Left hindlimb (tissue), 1 donor: ENCODE measurements at places on chromosomes 5 and 9.

- DNase-seq, result no peak
Observed at GRCh38 chr5:169367861-169368260, 66.9 kb upstream of the SLIT3 start.

GRCh38 chr5:124110942-124111341 lies 599.0 kb downstream of the CSNK1G3 start:
- DNase-seq, result no peak

DNA sequence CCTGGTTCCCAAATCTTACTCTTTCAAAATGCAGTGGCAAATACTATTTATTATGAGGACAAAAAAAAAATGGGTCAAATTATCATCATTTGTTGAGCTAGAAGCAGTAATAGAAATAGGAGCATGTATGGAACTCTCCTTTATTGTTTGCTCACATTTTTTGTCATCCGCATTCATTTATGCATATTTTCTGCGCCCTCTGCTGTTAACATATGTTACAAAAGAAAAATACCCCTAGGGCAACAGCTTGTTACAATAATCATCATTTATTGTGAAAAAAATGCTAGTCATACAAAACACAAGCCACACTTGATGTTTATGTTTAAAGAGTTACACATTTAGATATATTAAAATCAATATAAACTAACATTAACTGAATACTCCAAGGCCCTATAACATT lies 328.2 kb downstream of the TUSC1 start:
- DNase-seq, result no peak

GRCh38 chr5:73454379-73455036 lies 5.9 kb upstream of the FOXD1 start:
- peak; percentile 45 for DNase-seq

GRCh38 chr5:43315682-43316081 lies 2.5 kb upstream of the HMGCS1 start:
- no peak for DNase-seq

- DNase-seq, result no peak
Observed at GRCh38 chr5:60972231-60972630, 27.2 kb downstream of the NDUFAF2 start.

GRCh38 chr5:83494087-83494620 lies 22.6 kb downstream of the VCAN start:
- DNase-seq, result no peak

DNA sequence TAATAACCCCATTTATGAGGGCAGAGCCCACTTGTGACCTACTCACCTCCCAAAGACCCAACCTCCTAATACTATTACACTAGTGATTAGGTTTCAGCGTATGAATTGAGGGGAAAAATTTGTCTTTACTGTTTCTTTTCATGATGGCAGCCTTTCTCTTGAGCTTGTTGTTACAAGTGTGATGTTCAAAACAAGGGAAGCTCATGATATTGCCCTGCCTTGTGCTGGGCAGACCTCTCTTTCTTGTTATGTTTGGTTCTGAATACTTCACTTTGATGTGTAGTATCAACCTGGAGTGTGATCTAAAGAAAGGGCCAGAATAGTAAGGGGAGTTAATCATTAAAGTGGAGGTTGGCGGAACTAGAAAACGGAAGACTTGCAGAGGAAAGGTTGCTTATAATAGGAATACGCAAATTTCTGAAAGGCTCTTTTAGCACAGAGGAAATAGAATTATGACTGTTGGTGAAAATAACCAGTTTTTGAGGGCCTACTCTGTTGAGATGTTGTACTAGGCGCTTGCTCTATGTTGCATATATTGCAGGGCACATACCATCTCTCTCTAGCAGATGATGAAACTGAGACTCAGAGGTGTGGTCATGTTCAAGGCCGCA lies 68.2 kb downstream of the MELK start:
- DNase-seq, result no peak

DNA sequence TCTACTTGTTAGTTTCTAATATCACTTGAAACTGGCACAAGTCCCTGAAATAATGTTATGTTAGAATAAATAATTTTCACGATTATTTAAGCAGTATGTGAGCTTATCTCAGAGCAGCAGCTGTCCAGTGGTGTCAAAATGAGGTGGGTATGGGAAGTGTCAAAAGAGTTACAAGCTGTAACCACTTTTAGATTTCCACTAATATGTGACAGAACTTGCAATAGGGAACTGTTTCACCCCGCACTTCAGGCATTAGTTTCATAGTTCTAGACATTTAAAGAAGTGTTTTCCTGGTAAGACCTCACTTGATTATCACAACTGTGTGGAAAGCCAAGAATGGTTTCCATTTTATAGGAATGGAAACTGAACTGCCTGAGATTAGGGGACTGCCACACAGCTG lies 2.9 kb upstream of the ISCA1 start:
- no peak for DNase-seq

DNA sequence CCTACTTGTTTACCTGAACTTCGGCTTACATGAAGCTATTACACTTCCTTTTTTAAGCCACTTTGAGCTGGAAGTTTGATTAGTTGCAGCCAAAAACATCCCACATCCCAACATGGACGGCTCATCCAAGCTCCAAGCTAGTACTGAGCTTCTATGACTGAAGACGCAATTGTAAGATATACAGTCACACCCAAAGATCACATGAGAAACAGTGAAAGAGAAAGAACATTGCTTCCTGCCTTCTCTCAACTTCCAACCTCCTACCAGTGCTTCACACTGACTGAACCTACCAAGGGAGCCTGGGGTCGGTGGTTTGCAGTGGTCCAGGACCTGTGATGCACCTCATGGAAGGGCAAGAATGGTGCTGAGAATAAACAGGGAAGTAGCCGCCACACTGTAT lies 27.4 kb upstream of the ADRA1B start:
- DNase-seq, result no peak

DNA sequence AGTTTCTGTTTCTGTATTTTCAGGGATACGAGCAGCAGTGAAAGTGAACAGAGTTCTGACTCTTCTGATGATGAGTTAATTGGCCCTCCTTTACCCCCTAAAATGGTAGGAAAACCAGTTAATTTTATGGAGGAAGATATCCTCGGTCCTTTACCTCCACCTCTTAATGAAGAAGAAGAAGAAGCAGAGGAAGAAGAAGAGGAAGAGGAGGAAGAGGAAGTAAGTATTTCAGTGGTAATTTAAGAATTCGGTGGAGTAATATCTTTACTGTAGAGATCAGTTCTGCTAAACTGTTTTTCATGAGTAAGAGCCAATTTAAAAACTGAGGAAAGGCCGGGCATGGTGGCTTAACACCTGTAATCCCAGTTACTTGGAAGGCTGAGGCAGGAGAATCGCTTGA lies 17.2 kb downstream of the WDR70 start:
- no peak for DNase-seq

DNA sequence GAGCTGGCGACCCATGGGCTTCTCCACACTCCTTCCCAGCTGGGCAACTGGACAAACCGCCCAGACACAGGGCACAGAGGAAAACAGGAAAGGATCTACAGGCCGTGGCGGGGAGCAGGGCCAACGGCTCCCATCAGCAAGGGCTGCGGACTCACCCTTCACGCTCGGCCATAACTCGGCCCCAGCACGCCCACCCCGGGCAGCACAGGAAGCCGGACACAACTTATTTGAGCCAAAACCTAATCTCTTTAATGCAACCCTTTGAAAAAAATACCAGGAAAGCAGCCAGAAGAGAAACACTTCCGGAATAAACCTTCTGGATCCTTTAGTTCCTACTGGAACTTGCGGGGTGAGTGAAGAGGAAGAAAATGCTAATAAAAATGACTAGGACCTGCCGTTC lies 59.9 kb downstream of the VAV2 start:
- no peak for DNase-seq

DNA sequence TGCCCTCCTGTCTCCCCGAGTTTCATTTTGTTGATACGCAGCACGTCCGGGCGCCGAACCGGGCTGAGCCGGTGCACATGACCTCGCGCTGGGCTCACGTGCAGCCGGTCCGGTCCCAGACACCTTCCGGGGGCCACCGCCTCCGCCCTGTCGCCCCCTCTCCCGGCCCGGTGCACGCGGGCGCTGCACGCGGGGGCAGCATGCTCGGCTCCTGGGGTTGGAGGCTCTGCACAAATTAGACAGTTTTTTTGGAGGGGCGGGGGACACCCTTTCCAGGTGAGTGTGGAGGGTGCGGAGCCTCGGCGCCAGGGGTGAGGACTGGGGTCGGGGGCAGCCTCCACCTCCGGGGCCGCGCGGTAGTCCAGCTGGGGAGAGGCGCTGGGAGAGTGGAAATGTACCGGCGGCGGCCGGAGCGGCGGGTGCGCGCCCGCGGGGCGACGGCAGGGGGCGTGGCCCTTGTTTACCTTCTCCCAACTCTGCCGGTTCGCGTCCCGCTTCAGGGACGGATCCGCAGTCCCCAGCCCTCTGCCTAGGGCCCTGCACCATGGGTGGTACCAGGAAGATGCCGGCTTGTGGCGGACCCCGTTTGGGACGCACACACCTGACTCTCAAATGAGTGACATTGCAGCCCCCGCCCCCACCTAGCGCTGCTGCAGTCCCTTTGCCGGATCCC lies 1.1 kb downstream of the JADE2 start:
- peak; percentile 62 for DNase-seq

DNA sequence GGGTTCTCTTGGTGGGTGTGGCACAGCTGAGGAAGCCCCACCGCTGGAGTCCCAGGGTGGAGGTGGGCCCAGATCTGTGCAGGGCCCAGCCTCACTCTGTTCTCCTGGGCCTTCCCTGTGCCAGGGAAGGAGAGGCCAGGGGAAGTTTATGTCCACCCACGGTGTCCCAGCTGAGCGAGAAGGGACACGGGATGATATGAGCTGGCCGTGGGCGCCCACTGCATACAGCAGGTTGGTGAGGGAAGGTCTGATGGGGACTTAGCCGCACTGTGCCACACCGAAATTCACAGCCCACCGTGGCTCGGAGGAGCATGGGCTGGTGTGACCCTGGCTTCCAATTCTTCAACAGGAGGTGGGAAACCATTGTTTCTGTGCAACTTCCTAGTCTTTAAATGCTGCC lies 33.9 kb downstream of the UNC5A start:
- DNase-seq, result no peak

- DNase-seq, result no peak
Observed at GRCh38 chr5:120509053-120509452, 45.0 kb downstream of the PRR16 start.

DNA sequence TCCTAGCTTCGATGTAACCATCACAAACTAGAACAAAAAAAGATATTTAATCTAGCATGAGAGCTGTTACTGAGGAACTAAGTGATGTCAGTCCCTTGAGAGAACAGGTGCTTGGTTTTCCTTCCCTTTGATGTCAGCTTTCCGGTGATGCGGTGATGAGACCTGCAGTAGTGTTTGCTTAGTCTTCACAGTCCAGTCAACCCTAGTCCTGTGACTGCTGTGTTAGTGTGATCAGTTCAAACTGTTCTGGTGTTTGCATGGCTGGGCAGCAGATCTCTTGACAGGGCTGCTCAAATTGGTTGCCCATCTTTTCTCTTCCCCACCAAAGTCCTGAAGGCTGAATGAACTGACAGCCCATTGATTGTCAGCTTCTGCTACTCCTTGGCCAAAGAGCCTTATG lies 608.6 kb upstream of the DAB2 start:
- DNase-seq, result no peak

DNA sequence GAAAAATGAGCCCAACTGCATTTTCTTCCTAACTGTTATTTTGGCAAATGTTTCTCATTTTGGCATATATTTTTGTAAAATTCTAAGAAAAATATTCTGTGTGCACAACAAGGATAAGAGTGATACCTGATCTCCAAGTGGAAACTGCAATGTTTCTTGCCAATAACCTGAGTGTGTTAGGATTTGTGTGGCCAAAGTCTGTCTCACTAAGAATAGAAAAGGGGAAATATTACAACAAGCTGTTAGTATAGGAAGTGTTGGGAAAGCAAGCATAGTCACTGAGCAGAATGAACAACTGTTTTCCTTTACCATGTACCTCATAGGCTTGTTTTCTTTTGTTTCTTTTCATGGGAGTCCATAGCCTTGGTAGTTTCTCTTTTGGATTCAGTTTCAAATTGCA lies 624.2 kb downstream of the MTRR start:
- DNase-seq, result no peak

DNA sequence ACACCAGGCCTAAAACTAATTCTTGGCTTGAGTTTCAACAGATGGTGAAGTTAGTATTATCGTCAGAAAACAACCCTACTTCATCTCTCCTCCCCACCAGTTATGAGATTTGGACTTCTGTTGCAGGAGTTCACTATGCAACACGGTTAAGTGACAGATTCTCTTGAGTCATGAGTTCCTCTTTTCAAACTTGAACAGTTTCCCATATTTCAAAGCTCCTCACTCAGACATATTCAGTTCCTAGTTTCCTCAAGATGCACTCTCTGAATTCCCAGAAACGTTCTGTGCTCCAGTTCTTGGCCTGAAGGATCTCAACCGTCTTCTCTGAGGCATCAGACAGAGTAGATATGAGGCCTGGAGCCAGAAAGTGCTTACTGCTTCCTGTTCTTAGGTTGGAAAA lies 7.3 kb upstream of the PTGER4 start:
- no peak for DNase-seq

DNA sequence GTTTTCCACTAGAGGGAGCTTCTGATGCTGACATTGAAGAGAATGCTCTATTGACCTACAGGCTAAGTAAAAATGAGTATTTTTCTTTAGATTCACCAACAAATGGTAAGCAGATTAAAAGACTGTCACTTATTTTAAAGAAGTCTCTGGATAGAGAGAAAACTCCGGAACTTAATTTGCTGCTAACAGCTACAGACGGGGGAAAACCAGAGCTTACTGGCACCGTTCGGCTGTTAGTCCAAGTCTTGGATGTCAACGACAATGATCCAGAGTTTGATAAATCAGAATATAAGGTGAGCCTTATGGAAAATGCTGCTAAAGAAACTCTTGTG lies 764 bp downstream of the PCDHA11 start:
- no peak for DNase-seq

DNA sequence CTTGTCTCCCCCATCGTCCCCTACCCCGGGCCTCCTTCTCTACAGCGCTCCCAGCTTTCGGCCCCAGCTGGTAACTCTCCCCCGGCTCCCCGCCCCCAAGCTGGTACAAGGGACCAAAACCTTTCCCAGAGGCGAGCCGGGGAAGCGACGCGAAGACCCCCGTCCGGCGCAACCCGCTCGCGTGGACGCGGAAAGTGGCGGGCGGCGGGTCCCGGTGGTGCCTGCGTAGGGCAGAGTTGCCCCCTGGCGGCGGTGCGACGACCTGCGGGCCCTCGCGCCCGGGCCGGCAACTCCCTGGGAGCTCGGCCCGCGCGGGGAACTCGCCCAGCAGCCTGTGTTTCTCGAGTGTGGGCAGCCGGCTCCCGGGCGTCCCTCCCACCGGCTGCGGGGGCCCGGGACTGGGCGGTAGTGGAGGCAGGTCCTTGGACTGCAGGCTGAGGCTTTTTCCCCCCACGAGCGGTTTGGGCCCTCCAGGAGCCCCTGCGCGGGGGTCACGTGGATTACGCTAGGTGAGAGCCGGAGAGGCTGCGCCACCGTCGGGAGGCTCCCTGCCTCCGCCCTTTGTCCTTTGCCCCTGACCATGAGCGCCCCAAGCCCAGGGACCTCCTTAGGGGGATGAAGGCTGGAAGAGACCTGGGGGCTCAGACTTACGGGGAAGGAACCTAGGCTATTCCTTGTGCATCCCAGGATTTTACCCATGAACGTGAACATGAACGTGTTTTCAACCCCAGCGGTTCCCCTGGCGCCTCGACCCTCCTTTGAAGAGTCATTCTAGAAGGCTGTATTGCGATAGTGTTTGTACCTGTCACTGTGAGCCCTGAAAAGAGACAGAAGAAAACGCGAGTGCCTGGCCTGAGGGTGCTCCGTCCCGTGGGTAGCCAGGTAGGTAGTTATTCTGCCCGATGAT lies 2.9 kb upstream of the FOXD1 start:
- DNase-seq, result peak; percentile 73
